ENCODE measurements at places on chromosomes 2 and 18. TPM values are rescaled to one million over a fixed set of nuclear protein-coding genes. Genes with fewer than 3 reads are reported as not detected.

Gene MYO5B
- not detected for total RNA-seq

Gene TMEM198
- total RNA-seq: 7.1 TPM

Gene DNAJC5G
- total RNA-seq: not detected

Gene M1AP
- not detected for total RNA-seq

Gene DBI
- total RNA-seq: 161 TPM

Gene PLA2R1
- total RNA-seq: not detected

Gene AQP12A
- total RNA-seq: not detected

Gene SKOR2
- total RNA-seq: not detected

Gene FAM210A
- total RNA-seq: 53.9 TPM

Gene LYPD1
- total RNA-seq: not detected
